ENCODE measurements at places on chromosomes 6 and 20. TPM values are rescaled to one million over a fixed set of nuclear protein-coding genes. Genes with fewer than 3 reads are reported as not detected.

Gene TGM6
- polyA plus RNA-seq, result not detected

Gene BPIFA1
- polyA plus RNA-seq, result not detected

Gene CLVS2
- 0.10 TPM for polyA plus RNA-seq

Gene TBXT
- not detected for polyA plus RNA-seq

Gene ISM1
- 4.4 TPM for polyA plus RNA-seq

Gene MLN
- polyA plus RNA-seq, result 1.9 TPM

Gene SLC23A2
- polyA plus RNA-seq, result 26.1 TPM

Gene SPINT3
- not detected for polyA plus RNA-seq

Gene DEF6
- 4.5 TPM for polyA plus RNA-seq

Gene CASS4
- 2.5 TPM for polyA plus RNA-seq

Gene RSPH9
- polyA plus RNA-seq, result 1.8 TPM

Gene CAGE1
- 0.12 TPM for polyA plus RNA-seq

Gene ADGRF4
- 0.29 TPM for polyA plus RNA-seq

Gene ALDH5A1
- 23.6 TPM for polyA plus RNA-seq

Gene SAMD5
- polyA plus RNA-seq, result 11.2 TPM

Gene HSPA1L
- 3.8 TPM for polyA plus RNA-seq

Gene BPIFB4
- polyA plus RNA-seq, result not detected

Gene PRICKLE4
- 7.0 TPM for polyA plus RNA-seq

Gene KHDC3L
- not detected for polyA plus RNA-seq

Gene TSPO2
- 0.60 TPM for polyA plus RNA-seq

Gene OR5V1
- not detected for polyA plus RNA-seq

Gene KIF6
- polyA plus RNA-seq, result 3.9 TPM

Gene PNLDC1
- 0.19 TPM for polyA plus RNA-seq

Gene POU5F1
- 7.2 TPM for polyA plus RNA-seq

Gene GRM1
- 0.34 TPM for polyA plus RNA-seq

Gene CYP39A1
- 6.3 TPM for polyA plus RNA-seq

Gene RAB44
- 0.10 TPM for polyA plus RNA-seq

Gene CEP250
- polyA plus RNA-seq, result 56.7 TPM
